Cortex of kidney (tissue), 1 donor: ENCODE measurements at places on chromosomes 11 and 22.

- DNase-seq = no peak
These were observed 309.8 kb downstream of the CASP12 start for GRCh38 chr11:104588446-104588845.

DNA sequence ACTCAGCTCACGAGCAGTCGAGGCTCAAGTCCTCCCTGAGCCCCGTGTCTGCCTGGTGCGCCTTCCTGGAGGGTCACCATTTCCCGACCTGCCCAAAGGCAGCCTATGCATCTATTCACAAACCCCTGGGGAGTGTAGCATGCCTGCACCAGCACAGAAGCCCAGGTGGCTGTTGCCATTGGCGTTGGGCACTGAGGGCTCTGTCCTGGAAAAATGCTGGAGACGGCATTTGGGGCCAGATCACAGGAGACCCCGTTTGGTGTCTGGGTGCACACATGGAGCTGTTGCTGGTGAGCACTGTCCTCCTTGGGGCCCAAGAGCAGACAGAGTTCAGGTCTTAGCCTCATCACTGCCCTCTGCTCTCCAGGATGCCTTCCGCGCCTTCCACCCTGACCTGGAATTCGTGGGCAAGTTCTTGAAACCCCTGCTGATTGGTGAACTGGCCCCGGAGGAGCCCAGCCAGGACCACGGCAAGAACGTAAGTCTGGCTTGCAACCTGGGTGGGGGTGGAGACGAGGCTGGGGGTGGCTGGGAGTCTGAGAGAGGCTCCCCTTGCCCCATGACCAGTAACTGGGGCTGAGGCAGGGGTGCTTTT lies 9.4 kb downstream of the FADS2 start:
- no peak for DNase-seq

GRCh38 chr11:77091146-77091940 lies 11.3 kb upstream of the OMP start:
- no peak for DNase-seq

GRCh38 chr11:10385696-10386095 lies 69.4 kb upstream of the AMPD3 start:
- DNase-seq = no peak

GRCh38 chr11:129204150-129204838 lies 12.2 kb upstream of the ARHGAP32 start:
- no peak for DNase-seq

DNA sequence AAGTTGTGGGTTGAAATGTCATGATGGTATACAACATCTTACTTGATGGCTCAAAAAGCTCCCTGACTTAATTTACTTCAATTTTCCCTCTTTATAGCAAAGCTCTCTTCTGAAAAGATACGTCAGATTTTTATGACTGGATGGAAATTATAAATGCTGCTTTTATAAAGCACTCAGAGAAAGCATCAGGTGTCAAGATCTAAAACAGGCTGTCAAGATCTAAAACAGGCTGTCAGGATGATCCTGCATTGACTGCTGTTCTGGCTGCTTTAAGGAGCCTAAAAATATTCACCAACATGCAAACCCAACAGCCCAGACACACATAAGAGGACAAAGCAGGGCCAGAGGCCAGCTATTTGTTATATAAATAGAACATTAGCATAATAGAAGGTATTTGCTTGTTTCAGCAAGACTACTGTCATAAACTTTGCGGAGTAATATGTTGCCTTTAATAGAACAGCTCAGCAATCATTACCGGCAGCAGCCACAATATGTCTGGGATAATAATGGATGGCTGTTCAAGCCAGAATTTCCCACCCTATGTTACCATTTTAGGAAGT lies 77.3 kb upstream of the ANO5 start:
- no peak for DNase-seq

DNA sequence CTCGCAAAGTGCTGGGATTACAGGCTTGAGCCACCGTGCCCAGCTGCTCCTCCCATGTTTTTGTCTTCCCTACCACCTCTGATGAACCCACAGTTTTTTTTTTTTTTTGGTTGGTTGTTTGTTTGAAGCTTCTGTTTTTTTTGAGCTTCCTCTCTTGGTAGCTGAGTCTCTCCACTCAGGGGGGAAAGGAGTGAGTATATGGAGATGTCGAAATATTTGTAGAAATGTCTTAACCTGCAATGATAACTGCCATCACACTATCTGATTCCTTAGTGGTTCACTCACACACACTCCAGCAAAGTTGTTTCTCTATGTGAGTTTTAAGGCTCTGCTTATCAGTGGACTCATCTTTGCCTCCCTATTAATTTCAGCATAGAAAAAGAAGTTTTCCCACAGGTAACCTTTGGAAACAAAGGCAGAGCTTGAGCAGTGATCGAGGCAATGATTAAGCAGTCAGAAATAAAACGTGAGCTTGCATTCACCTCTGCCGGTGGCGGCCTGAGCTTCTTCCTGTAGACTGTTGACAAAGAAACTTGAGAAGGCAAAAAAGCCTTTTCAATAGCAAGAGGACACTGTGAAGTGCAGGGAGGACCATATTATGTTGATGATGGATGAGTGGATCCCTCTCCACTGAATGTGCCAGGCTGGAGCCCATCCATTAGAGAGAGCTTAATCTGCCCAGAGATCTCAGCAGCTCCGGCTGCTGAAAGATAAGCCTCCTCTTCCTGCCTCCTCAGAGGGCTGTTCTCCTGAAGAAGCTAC lies 29.0 kb upstream of the RASSF10 start:
- DNase-seq = no peak

GRCh38 chr11:97506076-97506759 lies 1116.4 kb downstream of the JRKL start:
- no peak for DNase-seq

- no peak for DNase-seq
These were observed 29.2 kb downstream of the METTL15 start for GRCh38 chr11:28137366-28137765.

- no peak for DNase-seq
These were observed 1375.9 kb upstream of the RAG2 start for GRCh38 chr11:37973941-37974340.

GRCh38 chr11:69915501-69916250 lies 96.5 kb upstream of the FGF3 start:
- no peak for DNase-seq

- DNase-seq = no peak
These were observed 25.5 kb downstream of the CTTN start for GRCh38 chr11:70423523-70424505.

DNA sequence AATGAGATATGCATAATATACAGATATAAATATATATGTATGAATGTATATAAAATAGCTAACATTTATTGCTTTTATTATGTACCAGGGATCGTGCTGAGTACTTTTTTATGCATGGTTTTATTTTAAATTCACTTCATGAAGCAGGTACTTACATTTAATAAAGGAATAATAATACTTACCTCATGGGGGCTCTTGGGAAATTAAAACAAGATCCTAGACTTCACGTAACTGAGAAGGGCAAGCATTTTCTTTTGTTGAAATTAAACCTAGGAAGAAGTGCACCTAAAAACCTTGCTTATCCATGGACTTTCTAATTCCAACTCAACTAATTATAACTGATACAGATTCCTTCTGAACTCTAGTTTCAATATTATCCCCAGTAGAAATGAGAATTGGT lies 40.0 kb upstream of the ABTB2 start:
- no peak for DNase-seq

GRCh38 chr22:43039800-43040199 lies 24.9 kb upstream of the PACSIN2 start:
- DNase-seq = no peak

- DNase-seq = no peak
These were observed 96.0 kb upstream of the IGLL5 start for GRCh38 chr22:22791438-22792181.

GRCh38 chr11:69500285-69501120 lies 19.0 kb downstream of the LINC01488 start:
- DNase-seq = no peak

- DNase-seq = no peak
These were observed 6.7 kb upstream of the AP1B1 start for GRCh38 chr22:29394931-29395581.

DNA sequence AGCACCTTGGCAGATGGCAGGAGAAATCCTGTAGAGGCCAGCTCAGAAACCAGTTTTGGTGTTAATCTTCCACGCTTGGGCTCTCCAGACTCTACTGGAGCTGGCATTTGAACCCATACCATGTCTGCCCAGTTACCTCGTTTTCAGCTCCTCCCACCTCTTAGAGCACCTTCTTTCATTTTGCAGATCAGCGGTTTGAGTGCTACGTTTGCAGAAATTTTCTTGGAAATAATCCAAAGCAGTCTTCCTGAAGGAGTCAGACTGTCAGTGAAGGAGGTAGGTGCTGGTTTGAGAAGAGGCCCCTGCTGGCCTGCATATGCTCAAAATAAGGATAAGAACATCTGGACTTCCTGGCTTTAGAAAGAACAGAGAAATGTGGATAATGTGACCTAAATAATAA lies 13.7 kb downstream of the COA4 start:
- DNase-seq = no peak

DNA sequence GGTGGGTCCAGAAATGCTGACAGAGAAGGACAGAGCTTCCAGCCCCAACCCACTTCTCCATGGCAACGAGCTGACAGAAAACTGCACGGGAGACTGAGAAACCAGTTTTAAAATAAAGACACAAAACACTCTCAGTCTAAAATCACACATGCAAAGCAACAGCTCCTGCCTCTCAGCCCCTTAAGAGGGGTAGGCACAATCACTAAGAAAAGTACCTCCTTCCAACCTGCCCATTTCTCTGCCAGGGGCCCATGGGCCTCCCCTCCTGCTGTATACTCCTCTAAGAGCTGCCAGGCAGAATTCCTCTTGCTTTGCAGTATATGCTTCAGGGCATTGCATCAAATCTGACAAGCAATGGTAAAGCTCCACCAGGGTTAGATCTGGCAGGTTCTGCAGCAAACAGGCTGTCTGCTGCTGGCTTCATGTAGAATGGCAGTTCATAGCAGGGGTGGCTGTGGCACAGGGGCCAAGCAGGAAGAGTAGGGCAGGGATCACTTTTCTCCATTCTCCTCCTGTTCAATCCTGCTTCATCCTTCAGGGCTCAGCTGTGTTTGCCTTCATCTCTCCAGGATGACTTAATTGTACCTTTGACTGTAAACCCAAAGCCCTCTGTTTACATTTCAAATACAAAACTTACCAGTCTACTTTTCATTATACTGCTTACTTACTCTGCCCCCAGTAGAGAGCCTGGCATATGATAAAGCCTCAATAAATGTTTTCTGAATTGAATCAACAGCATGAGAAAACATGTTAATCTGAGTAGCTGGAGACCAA lies 77.7 kb downstream of the KCNC1 start:
- no peak for DNase-seq

GRCh38 chr11:766106-766935 lies 11.0 kb downstream of the GATD1 start:
- DNase-seq = no peak

DNA sequence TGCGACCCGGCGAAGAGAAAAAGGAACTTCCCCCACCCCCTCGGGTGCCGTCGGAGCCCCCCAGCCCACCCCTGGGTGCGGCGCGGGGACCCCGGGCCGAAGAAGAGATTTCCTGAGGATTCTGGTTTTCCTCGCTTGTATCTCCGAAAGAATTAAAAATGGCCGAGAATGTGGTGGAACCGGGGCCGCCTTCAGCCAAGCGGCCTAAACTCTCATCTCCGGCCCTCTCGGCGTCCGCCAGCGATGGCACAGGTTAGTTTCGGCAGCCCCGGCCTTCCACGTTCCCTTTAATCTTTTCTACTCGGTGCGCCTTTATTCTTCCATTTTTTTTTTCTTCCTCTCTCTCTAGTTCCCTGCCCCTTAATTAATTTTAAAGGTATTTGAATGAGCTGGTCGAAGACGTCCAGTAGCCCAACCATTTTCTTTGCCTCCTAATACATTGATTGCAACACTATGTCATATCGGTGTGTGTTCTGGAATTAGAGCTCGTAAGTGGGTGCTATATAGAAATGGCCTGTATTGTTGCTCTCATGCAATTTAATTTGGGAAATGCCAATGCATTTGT lies 537 bp downstream of the EP300 start:
- DNase-seq = no peak

DNA sequence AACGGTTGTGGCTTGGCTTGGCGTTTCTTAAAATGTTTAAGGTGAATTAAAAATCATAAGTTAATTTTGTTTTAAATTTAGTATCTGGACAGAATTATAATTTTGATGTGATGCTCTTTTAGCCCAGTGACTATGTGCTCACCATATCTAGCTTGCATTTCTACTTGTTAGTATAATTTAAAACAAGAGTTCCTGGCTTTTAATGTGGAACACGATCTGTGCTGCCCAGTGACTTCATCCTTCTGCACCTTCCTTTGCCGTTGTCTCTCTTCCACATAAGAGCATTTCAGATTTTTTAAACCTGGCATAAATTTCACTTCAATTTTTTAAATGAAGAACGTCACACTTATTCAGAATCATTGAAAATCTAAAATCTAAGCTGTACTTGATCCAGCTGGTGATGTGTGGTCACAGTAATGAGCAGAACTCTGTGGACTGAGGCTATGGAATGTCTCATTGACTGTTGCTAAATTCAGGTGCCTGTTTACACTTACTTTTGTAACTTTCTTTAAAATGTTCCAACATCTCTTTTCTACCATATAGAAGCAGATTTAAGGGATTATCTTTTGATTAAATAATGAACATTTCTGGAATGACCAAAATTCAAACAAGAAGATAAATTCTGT lies 75.4 kb upstream of the ADSL start:
- no peak for DNase-seq

DNA sequence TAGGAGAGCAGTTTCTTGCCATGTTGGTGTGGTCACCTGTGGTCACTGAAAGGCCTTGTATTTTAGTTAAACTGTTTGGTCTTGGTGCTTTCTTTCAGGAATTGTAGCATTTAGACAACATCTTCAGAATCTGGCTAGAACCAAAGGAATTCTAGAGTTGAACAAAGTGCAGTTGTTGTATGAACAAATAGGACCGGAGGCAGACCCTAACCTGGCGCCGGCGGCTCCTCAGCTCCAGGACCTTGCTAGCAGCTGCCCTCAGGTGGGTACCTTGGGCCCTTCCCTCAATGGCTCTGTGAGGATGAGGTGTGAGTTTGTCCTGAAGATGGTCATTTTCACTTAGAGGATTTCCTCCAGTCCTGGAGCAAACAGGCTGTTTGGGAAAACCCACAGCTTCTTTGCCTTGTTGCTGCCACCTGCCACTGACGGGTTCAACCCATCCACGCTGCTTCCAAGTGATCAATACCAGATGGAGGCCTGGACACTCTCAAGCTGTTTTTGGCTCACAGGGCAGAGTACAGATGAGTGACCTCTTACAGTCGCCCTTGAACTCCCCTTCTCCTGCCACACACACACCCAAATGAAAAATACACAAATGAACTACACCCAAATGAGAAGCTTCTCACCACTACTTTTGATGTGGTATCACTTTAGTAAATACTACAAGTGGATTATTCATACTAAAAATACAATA lies 45.2 kb downstream of the PPP2R1B start:
- DNase-seq = no peak

DNA sequence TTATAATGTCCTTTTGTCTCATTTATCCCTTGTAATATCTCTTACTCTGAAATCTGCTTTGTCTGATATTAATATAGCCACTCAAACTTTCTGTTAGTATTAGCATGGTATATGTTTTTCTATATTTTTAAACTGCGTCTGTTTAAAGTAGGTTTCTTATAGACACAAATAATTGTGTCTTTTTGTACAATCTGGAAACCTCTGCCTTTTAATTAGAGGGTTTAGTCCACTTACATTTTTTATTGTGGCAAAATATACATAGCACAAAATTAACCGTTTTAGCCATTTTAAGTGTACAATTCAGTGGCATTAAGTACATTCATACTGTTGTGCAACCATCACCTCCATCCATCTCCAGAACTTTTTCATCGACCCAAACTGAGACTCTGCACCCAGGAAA lies 28.6 kb downstream of the PARVG start:
- DNase-seq = no peak

- DNase-seq = no peak
These were observed 1259.7 kb upstream of the RAG2 start for GRCh38 chr11:37857726-37858125.
